ENCODE measurements at places on chromosomes 6 and 20.

DNA sequence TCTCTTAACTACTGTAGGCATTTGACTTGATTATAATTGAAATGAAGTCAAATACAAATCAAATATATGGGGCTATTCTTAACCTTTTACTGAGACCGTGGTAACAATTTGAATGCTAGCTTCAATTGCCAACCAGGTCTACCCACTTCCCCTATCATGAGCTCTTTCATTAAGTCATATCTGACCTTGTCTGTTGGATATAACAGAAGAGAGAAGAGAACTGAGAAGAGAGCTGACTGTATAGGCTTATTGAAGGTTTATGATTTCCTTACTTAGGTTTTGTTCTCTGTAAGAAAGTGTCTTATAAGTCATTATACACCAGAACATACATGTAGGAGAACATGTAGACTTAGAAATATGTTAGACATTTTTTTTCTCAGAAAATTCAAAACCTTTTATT is 549.4 kb downstream of the COL12A1 start:
- DNase-seq: no peak

DNA sequence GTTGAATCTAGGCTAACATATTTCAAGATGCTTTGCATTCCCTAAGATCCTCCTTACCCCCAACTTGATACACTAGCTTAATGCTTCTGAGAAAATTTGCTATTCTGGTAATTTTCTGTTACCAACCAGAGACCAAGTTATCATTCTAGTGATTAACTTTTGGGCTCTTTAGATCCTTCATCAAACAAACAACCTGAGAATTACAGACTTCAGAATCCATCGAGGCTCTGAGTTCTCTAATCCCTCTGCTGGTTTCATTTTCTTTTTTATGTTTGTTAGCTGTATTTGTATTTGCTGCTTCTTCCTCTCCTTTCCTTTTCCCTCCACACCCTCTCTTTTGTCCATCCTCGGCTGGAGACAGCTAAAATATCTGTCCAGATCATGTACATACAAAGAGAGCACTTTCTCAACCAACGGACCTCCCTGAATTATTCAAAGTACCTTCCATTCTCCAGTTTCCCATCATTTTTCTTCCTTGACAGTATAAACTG is 98.7 kb upstream of the RIPOR2 start:
- no peak for DNase-seq

GRCh38 chr6:15244620-15245360 is 1.1 kb upstream of the JARID2 start:
- DNase-seq: peak; percentile 81

DNA sequence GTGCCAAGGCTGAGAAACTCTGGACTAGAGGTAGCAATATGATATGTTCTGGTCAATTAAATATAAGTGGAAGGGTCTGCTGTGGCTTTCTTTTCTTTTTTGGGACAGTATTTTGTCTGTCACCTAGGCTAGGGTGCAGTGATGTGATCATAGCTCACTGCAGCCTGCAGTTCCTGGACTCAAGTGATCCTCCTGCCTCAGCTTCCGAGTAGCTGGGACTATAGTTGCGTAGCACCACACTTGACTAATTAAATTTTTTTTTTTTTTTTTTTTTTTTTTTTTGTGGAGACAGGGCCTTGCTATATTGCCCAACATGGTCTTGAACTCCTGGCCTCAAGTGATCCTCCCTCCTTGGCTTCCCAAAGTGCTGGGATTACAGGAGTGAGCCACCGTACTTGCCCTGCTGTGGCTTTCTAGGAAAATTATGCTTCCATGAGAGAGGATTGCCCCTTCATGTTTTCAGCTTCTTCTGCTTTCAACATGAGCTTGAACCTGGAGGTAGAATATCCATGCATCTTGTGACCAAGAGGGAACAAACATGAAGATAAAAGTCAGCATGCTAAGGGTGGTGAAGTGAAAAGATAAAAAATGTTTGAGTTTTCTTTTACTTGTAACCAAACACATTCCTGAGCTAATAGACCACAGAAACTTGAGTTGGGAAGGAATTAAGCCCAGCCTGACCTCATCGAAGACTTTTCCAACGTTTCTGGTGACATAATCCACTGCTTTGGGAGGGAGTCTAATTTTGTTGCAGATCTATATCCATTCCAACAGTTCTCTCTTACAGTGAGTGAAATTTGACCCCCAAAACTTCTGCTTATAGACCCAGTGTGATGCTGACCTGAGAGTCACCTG is 75.1 kb downstream of the CARMIL1 start:
- DNase-seq: no peak

GRCh38 chr20:36582821-36583220 is 9.4 kb downstream of the TGIF2 start:
- DNase-seq: no peak

- DNase-seq: no peak
These were observed 531.1 kb downstream of the LMBRD1 start for GRCh38 chr6:69265706-69266105.

- no peak for DNase-seq
These were observed 77.9 kb downstream of the FKBP5 start for GRCh38 chr6:35610830-35611229.

DNA sequence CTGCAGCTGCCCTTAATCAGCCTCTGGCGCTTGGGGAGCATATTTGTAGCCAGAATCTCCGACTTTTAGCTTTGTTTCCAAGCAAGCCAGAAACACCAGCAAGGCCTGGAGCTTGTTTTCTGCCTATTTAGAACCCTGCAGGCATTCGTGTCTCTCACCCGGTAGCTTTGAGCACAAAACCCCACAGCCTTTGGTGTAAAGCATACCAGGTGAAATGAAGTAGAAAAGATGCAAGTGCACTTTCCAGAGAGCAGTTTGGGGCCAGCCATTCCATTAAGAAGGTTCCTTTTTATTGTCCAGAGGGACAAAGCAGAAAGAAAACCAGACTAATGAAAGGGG is 736 bp downstream of the FAM217B start:
- DNase-seq: no peak

DNA sequence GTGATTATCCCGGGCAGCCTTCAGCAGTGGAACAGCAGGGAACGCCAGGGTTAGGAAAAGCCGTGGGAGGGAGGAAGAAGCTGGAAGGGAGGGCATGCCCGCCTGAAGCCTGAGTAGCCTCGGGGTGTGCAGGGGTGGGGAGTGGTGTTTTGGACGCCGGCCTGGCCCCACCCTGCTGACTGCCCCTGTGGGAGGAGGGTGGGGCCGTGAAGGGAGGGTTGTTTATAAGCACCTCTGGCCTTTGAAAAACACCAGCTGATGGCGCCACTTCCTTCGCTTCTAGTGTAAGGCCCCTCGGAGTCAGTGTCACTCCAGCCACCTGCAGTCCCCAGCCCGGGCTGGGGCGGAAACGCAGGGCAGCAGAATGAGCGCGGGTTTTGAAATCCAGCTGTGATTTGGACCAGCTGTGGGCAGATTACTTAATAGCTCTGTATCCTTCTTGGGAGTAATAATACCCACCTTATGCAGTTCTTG is 52.8 kb upstream of the BMP6 start:
- no peak for DNase-seq

- DNase-seq: no peak
These were observed 109.0 kb upstream of the THBS2 start for GRCh38 chr6:169362501-169363121.

- no peak for DNase-seq
These were observed 26.0 kb downstream of the SDCBP2 start for GRCh38 chr20:1302685-1303541.

- DNase-seq: no peak
These were observed 100.1 kb downstream of the SLC23A2 start for GRCh38 chr20:4901031-4901818.

- no peak for DNase-seq
These were observed 5.7 kb upstream of the TRIM40 start for GRCh38 chr6:30130179-30130679.

GRCh38 chr6:25703005-25703404 is 51.0 kb downstream of the SCGN start:
- no peak for DNase-seq

DNA sequence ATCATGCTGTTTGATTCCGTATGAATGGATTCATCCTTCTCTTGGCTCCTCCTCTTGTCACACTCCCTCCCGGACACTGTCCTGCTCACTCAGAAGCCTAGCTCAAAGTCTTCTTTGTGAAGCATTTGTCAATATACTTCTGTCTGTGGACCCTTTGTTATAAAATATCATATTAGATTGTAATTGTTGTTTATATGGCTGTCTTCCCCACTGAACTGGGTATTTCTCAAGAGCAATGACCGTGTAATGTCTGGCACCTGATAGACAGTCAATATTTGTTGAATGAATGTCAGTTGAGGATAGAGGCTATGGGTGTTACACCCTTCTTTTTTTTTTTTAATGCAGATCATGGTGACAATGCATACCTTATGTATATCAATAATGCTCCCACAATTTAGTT is 335.3 kb downstream of the SOX4 start:
- DNase-seq: no peak

GRCh38 chr20:51487565-51488268 is 54.8 kb downstream of the NFATC2 start:
- no peak for DNase-seq

- DNase-seq: no peak
These were observed 114.8 kb downstream of the RPS12 start for GRCh38 chr6:132929141-132929540.

- DNase-seq: no peak
These were observed 239.2 kb upstream of the SASH1 start for GRCh38 chr6:148103436-148103835.

GRCh38 chr6:6808343-6808742 is 219.8 kb downstream of the LY86 start:
- DNase-seq: no peak

GRCh38 chr6:166586424-166587156 is at the start of gene RAMACL:
Gene RAMACL (minus strand): TSS chr6:166586678. CDS start chr6:166586477, 201 bp downstream.
- no peak for DNase-seq

DNA sequence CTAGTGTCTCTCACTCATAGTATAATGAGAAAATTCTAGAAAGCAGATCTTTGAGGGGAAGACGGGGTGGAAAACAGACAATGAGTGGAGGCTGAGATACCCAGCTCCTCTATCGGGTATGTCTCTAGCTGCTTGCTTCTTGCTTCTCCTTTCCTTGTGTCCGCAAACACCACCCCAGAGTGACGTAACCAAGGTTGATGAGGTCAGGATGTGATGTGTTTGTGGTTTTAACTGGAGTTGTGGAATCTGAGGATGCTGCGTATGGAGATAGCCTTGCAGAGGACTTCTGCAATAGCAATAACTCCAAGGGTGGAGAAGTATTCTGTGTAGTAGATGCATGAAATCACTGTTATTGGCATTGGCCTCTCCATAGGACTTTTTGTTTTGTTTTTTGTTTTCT is 132.7 kb upstream of the IFNGR1 start:
- DNase-seq: no peak

- no peak for DNase-seq
These were observed 15.7 kb upstream of the HLA-C start for GRCh38 chr6:31287619-31288018.

GRCh38 chr6:108364470-108364869 is 69.6 kb downstream of the AFG1L start:
- no peak for DNase-seq

DNA sequence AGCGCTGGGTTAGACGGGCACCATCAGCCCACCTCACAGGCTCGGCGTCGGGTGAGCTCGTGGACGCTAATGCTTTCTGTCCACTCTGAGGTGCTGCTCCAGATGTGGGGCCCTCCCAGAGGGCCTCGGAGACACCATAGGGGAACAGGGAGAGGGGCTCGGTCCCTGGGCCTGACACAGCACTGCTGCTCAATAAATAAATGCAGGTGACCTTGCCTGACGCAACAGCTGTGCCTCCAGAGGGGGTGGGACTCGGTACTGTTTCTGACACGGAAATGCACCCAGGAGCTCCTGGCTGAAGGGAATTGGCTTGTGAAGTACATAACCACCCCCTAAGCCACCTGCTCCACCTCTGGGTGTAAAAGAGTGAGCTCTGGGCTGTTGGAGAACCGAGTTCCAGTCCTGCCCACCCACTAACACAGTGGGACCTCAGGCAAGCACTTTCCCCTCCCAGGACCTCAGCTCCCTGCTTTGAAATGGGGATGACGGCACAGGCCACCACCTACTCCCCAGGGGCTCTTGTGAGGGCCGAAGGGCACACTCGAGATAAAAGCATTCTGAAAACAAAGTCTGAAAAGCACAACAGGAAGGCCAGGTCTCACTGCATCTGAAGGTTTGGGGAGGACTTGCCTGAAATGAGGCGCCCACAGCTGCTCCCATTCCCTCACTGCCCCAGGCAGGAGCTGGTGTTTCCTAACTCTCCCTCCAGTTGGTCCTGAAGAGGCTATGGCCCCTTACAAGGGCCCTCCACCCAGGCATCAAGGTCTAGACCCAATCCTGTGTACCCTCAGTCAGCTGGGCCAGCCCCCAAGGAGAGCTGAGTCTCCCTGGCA is 6.7 kb downstream of the KCNK15 start:
- DNase-seq: no peak

- DNase-seq: no peak
These were observed 1176.0 kb upstream of the GJE1 start for GRCh38 chr6:140956571-140957369.

- no peak for DNase-seq
These were observed 68.4 kb upstream of the PHIP start for GRCh38 chr6:79146421-79146820.

DNA sequence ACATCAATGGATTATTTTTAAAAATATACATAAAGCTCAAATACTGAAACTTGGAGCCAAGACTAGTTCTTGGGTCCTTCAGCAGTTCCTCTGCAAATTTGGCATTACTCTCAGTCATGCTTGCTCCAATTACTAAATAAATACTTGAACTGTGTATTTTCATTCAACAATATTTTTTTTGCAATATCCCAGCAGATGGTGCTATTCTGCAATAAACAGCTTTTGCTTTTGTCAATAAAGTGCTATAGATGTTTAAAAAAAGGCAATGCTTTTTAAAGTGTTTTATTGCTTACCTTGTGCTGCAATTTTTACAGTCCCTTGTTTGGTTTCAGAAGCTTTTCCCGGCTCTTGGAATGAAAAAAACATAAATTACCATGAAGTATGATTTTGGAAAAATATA is 243.4 kb downstream of the TRDN start:
- no peak for DNase-seq

DNA sequence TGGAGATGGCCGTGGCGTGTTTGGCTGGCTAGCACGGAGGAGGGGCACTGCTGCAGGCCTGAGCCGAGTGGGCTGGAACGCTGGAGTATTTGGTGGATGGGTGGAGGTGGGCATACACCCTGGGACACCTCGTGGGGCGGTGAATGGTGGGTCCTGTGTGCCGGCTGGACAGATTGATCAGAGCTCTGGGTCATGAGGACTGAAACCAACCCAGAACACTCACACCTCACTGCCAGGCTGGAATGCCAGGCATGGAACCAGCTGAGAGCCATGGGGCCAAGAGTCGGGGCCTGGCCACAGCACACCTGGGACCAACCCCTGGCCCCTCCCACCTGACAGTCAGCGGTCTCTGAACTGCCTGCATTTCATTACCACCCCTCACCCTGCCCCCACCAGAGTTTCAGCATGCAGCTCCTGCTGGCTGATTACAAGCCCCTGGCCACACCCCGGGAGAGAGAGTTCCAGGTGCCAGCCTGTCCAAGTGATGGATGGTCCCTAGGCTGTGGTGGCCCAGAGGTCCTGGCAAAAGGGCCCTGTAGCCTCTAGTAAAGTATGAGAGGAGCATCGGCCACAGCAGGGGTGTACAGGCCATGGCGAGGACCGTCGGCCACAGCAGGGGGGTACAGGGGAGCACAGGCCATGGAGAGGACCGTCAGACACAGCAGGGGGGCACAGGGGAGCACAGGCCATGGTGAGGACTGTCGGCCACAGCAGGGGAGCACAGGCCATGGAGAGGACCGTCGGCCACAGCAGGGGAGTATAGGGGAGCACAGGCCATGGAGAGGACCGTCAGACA is 3.3 kb downstream of the NPBWR2 start:
- peak; percentile 41 for DNase-seq

GRCh38 chr6:109241199-109241598 is 141.1 kb downstream of the CD164 start:
- DNase-seq: no peak

All from stimulated activated effector memory CD8-positive, alpha-beta T cell treated with anti-CD3 and anti-CD28 coated beads, Interleukin-12 subunit alpha, Interleukin-12 subunit beta, amount 100 ng/mL, for 72 hours (primary cell).